ENCODE measurements at places on chromosomes 2 and 18.
A peak's percentile ranks its signal among the peaks of the same experiment; 100 is the strongest.

DNA sequence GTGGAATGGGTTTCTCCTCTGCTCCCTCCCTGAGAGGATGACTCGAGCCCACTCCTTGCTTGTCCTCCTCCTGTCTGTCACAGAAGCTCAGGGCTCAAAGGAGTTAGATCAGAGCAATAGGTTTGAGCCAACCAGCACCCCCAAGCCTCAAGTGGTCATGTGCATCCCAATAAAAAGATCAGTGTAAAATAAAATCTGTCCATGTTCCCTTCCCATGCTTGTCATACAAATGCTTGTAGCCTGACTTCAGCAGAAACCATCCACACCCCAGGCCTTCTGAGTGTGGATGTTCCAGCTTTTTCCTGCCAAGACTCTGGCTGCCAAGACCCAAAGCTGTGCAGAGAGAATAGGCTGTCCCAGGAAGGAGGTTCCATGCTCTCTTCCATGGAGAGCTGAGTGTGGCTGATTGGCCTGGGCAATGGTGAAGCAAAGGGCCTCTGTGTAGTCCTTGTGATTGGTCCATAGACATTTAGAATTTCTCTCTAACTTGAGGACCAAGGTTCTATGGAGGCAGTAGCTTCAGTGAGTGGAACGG is 67.4 kb downstream of the GYPC start:
- DNase-seq = no peak

- peak; percentile 20 for DNase-seq
Measured at GRCh38 chr2:168244318-168244717, 3.1 kb downstream of the STK39 start.

DNA sequence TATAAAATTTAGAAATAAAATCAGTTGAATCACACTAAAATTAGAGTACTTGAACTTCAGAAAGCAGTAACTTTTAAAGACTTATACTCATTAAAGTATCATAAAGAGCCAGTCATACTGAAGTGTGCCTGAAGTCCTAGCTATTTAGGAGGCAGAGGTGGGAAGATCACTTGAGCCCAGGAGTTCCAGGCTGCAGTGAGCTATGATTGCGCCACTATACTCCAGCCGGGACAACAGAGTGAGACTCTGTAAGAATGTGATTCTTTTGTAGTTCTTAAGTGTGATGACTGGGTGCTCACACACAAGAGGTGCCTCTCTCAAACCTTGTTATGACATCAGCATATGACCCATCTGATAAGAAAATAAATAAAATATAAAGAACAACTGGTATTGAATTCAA is 14.6 kb downstream of the TLK1 start:
- no peak for DNase-seq

GRCh38 chr18:48133671-48134251 is 203.3 kb upstream of the SMAD2 start:
- DNase-seq = no peak

GRCh38 chr2:28231110-28231631 is 161.5 kb upstream of the FOSL2 start:
- DNase-seq = no peak

GRCh38 chr2:70069049-70069448 is 18.2 kb upstream of the PCBP1 start:
- DNase-seq = peak; percentile 54

GRCh38 chr18:13442451-13442850 is 223.9 kb downstream of the LDLRAD4 start:
- DNase-seq = no peak

DNA sequence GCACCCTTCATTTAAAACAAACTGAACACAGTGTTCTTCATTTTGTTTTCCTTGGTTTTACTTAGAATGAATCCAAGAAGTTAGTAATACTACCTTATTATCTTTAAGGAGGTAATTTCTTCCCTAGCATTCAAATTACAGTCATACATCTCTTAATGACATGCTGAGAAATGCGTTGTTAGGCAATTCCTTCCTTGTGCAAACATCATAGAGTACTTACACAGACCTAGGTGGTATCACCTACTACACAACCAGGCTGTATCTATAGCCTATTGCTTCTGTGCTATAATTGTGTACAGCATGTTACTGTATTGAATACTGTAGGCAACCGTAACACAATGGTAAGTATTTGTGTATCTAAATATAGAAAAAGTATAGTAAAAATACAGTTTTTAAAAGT is 8.4 kb upstream of the CABYR start:
- no peak for DNase-seq

Data from activated gamma-delta T cell treated with anti-CD3 and anti-CD28 coated beads, Interleukin-2, amount 50 U/mL, for 16 hours (primary cell).